GM12892 (cell line): ENCODE measurements at places on chromosomes 3 and 15.

DNA sequence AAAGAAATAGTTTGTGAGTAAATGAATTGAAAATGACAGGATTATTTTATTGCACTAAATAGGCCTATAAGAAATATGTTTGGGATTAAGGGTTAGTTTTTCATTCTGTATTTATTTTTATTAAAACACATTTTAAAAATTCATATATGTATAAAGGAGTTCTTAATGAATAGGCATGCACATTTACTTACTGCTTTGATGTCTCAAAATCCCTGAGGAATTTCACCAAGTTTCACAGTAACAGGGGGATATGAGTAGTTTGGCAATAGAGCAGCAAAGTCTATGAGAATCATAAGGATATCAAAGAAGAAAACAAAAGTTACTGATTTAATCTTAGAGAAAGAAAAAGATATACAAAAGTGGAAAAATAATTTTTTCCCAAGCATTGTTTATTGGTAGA is 411.7 kb downstream of the NAALADL2 start:
- DNase-seq: no peak

DNA sequence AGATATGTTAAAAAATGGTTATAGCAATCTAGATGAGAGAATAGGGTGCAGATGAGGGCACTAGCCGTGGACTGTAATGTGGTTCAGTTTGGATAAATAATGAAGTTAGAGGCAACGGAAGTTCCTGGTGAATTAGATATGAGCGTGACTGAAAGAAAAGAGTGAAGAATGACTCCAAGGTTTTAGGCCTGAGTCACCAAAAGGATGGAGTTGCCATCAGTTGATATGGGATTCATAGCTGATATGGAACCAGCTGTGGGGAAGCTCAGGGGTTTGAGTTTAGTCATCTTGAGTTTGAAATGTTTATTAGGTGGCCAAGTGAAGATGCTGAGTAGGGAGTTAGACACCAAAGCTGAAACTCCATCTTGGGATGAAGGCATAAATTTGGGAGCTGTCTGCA is 66.2 kb downstream of the SSR3 start:
- DNase-seq: no peak

DNA sequence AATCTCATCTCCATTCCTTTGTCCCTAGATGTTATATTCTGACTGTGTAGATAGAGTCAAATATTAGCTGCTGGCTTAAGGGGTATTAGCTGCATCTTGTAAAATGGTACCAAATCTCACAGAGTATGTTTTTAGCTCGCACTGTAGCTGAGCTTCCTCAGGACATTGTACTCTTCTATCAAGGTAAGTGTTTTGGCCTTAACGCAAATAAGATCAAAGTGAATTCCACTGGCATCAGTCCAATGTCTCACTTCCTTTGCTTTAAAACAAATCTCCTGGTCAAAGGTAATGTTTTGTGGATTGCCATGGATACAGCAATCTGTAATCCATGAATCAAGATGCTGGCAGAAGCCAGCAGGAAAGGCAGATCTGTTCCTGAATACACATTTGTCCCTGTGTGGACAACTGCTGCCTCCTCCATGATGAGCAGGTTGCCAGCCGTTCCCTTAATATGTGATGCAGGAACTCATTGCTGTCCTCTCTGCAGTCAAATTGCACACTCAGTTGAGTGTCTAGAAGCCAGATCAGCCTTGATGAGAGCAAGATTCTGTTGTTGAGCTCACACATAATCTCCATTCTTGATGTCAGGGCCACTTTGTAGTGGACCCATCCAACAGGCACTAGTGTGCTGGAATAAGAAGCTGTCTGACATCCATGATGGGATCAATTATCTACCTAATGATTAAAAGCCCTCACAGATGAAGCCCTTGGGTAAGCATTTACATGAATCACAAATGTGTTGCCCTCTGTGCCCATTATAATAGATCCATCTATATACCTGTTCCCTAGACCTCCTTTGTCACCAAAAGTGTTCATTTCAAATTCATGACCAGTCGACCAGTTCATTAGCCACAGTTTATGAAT is 96.6 kb upstream of the AGTR1 start:
- no peak for DNase-seq

- DNase-seq: no peak
Observed at GRCh38 chr3:149506965-149507364, 32.5 kb downstream of the TM4SF4 start.

DNA sequence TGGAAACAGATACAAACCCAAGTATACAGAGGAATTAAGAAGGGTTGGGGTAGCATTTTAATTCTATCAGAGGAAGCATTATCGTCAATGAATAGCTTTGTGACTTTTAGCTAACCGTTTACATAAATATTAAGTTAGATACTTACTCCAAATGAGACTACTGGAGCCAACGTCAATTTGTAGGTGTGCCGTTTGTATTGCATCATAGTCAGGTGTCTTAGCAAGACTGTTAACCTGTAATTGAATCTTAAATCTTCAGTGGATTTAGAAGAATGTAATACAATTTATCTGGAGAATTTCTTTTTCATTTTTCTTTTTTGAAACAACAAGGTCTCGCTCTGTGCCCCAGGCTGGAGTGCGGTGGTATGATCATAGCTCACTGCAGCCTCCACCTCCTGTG is 55.1 kb downstream of the CRTC3 start:
- no peak for DNase-seq

DNA sequence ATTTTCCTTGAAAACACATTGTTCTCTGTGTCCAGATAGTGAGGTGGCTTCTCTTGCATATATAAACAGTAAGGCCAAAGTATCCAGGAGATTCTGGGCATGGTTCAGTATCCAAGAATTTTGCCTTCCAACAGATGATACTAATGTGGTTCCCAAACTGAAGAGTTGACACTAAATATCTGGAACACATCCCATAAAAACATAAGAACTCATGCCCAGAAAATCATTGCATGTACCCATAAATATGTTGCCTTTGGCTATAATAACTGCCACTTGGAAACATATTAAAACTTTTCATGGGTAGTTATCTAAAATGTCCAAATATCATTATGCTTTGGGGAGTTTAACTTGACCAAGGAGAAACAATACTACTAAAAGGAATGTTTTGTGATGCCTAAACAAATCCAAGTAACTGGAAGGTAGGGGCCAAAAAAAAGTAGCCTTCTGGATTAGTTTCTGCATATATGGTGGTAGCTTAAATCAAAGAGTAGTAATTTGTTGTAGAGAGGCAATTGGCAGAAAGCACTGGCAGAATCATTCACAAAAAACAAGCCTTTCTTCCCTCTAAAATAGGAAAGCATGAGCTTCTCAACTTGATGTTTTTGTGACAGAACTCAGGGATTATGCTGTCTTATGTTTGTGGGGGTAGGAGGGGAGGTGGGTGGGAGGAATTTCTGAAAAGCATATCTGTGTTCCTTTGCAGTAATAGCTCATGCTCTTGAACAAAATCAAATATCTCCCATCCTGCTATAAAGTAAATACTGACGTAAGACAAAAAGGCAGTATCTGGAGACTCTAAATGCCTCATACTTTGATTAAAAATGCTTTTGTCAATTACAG is 753.9 kb downstream of the TUSC7 start:
- no peak for DNase-seq

- DNase-seq: no peak
Observed at GRCh38 chr3:78812166-78812565, 955.6 kb downstream of the ROBO1 start.

GRCh38 chr3:118628704-118629341 is 405.8 kb downstream of the IGSF11 start:
- peak; percentile 19 for DNase-seq

DNA sequence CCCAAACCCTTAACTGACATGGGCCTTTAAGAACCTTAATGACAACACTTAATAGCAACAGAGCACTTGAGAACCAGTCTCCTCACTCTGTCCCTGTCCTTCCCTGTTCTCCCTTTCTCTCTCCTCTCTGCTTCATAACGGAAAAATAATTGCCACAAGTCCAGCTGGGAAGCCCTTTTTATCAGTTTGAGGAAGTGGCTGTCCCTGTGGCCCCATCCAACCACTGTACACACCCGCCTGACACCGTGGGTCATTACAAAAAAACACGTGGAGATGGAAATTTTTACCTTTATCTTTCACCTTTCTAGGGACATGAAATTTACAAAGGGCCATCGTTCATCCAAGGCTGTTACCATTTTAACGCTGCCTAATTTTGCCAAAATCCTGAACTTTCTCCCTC is 49.9 kb downstream of the PGPEP1L start:
- no peak for DNase-seq

DNA sequence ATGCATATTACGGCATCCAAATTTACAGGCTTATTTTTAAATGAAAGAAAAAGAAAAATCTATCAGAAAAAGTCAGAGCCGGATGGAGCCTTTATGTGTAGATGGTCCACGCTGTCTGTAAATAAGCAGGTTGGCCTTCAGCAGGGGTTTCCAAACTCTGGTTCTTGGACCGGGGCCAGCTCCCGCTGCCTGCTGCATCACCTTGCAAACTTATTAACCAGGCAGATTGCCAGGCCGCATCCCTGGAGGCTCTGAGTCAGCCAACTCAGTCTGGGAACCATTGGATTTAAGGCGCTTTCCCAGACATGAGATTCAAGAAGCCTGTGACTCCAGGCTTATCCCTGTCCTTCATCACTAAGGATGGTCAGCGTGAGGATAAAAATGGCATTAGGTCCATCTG is 212.4 kb downstream of the OPA1 start:
- DNase-seq: no peak

GRCh38 chr15:22962611-22963010 is 17.6 kb downstream of the CYFIP1 start:
- DNase-seq: no peak

- DNase-seq: no peak
Observed at GRCh38 chr3:157104928-157105652, 54.9 kb downstream of the CCNL1 start.

GRCh38 chr3:153624310-153625030 is 462.4 kb downstream of the RAP2B start:
- DNase-seq: no peak

DNA sequence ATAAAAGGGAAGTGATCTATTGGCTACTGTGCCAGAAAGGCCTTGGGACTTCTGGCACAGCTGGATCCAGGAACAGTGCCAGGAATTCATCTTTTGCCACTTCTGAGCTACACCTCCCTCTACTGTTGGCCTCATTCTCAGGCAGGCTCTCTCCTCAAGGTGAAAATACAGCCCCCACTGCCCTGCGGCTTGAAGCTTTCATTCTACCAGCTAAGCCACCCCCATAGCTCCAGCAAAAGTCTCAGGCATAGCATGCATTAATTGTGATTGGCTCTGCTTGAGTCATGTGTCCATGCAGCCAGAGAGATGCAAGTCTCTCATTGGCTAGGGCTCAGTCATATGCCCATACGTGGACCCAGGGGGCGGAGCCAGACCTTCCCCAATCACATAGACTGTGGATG is 142.4 kb downstream of the TPRA1 start:
- no peak for DNase-seq

GRCh38 chr15:64151727-64152506 is at the start of gene SNX22:
Gene SNX22, plus strand, starts transcription at chr15:64151731. Its CDS starts 45 bp downstream, at chr15:64151776.
- no peak for DNase-seq

DNA sequence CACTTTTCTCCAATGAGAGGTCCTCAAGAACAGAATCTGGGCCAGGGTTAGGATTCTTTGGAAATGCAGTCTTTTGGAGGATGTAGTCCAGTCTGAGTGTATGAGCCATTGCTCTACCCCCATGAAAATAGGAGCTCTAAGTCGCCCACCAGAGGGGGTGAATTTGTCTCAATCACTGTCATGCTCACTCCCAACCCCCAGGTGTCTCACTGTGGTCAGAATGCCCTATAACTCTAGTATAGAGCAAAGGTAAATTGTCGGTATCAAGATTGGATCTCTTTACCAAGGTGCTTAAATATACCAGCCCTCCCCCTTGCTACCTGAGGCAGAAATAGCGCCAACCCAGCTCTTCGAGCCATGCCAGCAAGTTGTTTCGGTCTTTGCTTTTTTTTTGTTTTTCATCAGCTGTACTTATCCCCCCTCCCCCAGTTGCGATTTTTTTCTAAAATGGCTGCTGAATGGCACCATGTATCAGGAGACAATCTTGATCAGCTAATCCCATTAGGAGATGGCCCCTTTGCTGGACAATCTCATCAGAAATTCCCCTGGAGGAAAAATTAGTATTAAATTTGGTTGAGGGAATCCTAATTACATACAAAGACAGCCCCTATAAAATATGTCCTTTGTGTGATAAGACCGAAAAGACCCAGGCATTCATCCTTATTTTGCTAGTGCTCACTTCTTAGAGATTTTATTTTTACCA is 130.7 kb downstream of the EBLN2 start:
- DNase-seq: no peak

DNA sequence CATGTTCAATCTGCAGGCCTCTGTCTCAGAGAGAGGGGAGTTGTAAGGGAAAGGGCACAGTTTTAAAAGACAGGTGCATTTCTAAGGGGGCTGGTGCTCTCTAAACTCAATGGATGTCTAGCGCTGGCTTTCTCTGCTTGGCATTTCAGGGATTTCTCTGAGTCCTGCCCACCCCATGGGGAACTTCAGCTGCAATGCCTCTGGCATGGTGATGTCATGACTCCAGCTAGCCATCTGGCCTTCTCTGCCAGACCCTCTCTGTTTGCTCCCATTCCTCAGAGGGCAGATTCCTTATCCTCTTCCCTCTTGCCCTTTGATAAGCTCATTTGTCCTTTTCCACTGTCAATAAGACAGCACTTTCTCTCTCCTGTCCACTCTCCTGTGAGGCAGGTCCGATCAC is 40.8 kb downstream of the RPLP1 start:
- no peak for DNase-seq

- DNase-seq: no peak
Observed at GRCh38 chr3:194865615-194866014, 179.9 kb downstream of the FAM43A start.

- DNase-seq: no peak
Observed at GRCh38 chr15:87322870-87323269, 933.7 kb downstream of the NTRK3 start.

DNA sequence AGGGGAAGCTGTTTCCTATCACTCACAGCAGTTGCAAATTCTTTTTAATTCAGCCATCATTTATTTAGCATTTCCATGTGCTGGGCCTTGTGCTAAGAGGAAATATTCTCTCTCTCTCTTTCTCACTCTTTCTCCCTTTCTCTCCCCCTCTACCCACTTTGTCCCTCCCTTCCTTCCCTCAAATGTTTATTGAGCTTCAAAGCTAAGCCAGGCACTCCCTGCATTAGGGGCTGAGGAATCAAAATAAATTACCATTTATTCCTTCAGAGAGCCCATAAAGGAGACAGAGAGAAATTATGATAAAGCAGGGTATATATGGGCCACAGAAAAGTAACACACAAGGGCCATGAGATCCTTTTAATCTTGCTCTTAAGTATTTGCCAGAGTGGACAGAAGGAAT is 6.8 kb downstream of the TMPRSS7 start:
- DNase-seq: no peak

GRCh38 chr15:40328176-40328575 is 4.7 kb downstream of the INAFM2 start:
- no peak for DNase-seq

DNA sequence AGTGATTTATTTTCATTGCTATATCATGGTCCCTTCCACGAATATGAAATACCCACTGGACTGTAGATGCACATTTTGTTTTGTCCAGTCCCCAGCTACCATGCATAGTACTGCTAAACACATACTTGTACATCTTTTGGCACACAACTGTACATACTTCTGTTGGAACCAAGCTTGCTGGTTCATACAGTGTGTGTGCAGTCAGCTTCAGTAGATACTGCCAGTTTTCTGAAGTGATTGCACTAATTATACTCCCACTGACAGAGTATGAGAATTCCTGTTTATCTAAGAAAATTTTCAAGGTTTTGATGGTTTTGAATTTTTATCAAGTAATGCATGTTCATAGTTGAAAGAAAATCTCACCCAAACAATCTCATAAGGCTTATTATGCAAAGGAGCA is 100.7 kb upstream of the LMCD1 start:
- DNase-seq: no peak
